Caki2 (cell line): ENCODE measurements at places on chromosomes 1 and 21.

DNA sequence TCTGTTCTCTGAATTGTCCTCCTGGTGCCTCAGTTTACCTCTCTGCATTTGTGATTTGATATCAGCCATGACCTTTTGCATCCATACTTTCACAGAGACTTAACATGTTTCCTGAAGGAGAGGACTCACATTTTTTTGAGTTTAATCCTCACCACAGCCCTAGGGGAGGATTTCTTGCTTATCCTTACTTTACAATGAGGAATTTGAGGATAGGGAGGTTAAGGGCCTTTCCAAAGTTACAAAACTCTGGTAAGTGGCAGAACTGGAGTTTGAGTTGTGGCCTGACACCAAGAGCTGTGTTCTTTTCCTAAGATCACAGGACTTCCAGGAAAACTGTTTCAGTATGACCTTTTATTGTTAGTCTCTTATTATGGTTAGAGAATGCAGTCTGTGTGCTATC, 34.2 kb downstream of the TNFRSF8 start:
- no peak for DNase-seq

DNA sequence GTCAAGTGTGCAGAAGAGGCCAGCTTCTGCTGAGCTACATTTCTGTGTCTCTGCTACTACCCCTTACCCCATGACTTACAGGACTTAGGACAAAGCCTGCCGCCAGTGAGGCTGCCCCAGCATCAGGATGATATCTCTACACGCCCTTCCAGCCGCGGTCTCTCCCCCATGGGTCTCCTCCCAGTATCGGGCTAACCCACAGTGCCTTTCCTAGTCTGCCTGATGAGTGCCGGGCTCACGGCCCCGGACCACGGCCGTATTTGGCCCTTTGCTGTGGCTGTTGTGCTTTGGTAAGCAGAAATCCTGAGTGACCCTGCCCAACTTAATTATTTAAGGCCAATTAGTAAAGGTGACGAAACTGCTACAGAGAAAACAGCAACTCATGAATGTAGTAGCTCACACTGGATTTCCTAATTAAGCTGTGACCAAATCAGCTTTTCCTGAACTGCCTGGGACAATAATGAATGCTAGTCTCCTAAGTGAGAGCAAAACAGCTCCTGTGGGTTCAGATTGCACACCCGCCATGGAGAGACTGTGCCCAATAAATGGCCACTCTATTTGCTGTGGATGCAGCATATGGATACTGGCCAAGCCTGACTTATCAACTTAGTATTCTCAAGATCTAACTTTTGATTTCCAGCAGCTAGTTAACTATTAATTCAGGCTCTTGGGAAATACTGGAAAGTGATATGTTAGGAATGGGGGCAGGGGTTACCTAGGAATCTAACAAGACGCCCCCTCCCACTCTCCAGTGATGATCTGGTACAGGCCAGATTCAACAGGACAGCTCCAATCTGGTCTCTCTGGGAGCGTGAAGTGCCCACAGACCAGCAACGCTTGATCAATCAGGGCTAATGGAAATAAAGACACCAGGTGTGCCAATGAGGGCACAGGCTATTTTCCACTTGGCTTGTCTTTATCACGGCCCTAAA, 123.3 kb upstream of the IFFO2 start:
- DNase-seq: peak; percentile 77

- no peak for DNase-seq
Measured at GRCh38 chr1:197744979-197745378, 30.3 kb downstream of the DENND1B start.

DNA sequence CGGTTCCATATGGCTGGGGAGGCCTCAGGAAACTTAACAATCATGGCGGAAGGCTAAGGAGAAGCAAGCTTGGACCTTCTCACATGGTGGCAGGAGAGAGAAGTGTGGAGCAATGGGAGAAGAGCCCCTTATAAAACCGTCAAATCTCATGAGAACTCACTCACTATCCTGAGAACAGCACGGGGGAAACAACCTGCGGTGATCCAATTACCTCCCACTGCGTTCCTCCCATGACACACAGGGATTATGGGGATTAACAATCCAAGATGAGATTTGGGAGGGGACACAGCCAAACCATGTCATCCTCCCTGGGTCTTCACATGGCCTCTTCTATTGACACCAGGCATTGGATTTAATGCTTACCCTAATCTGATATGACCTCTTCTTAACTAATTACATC, 455.1 kb upstream of the VAMP3 start:
- DNase-seq: no peak

GRCh38 chr1:227949341-227949921, 1.7 kb upstream of the WNT9A start:
- no peak for DNase-seq

DNA sequence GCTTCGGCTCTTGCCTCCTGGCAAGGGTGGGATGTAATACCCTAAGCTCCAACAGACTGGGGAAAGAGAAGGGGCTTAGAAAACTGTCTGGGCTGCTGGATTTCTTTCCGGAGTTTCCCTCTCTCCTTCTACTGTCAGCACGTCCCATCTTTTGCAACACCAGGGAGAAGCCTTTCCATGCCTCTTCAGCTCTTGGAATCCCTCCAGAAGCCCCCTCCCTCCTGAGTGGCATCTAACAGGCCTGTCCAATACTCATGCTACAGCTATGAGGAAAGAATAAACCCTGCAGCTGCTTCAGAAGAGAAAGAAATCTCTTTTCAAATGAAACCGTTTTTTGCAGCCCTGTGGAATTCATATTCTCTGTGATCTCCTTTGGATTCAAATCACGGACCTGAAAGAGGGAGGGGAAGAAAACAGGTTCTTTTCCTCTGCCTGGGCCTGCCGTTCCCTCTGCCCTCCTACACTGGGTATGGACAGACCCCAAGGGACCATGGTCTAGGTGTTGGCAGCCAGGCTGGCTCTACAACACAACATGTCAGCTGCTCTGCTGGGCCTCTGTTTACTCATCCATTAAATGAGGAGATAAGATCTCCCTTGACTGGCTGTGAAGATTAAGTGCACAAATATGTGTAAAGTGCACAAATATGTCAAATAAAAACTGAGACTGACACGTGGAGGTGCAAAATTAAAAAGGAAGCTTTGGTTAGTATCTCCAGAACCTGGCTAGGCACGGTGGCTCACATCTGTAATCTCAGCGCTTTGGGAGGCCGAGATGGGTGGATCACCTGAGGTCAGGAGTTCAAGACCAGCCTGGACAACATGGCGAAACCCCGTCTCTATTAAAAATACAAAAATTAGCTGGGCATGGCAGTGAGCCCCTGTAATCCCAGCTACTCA, 6.0 kb upstream of the CAPN2 start:
- DNase-seq: peak; percentile 85

DNA sequence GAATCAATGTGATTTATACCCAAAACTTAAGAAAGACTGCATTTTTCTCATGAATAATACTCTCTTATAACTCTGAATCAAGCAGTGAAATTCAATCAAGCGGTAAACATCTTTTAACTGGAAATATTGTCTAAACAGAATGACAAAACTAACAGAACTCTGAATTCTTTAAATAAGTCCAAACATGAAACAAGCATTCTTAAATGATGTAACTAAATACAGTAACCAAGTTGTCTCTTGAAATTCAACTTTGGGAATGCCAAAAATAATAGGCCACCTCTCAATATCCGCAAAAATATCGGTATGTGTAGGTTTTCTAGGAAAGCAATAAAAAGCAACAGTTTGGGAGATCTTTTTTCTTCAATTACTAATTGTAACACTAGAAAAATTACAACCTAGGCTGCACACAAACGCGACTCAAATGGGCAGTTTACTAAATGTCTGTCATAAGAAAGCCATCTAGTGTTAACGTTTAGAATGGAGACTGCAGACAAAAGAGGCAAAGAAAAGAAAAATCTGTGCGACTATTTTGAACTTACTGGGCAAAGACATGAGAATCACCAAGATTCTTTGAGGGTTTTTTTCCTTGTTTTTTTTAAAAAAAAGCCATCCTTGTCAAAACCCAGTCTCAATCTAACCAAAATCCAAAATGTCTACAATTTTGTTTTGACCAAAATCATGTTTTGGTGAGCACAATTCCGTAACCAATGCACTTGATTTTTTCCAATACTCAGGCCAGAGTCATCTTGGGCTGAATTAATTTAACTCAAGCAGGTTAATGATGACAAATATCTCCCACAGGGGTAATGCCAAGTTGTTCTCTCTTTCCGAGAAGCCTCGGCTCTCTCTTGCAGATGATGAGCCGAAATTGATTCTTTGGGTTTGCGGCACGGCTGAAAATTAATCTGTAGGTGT, 1.3 kb downstream of the SIPA1L2 start:
- DNase-seq: peak; percentile 66

- no peak for DNase-seq
Measured at GRCh38 chr1:40844079-40844478, 18.1 kb downstream of the CITED4 start.

DNA sequence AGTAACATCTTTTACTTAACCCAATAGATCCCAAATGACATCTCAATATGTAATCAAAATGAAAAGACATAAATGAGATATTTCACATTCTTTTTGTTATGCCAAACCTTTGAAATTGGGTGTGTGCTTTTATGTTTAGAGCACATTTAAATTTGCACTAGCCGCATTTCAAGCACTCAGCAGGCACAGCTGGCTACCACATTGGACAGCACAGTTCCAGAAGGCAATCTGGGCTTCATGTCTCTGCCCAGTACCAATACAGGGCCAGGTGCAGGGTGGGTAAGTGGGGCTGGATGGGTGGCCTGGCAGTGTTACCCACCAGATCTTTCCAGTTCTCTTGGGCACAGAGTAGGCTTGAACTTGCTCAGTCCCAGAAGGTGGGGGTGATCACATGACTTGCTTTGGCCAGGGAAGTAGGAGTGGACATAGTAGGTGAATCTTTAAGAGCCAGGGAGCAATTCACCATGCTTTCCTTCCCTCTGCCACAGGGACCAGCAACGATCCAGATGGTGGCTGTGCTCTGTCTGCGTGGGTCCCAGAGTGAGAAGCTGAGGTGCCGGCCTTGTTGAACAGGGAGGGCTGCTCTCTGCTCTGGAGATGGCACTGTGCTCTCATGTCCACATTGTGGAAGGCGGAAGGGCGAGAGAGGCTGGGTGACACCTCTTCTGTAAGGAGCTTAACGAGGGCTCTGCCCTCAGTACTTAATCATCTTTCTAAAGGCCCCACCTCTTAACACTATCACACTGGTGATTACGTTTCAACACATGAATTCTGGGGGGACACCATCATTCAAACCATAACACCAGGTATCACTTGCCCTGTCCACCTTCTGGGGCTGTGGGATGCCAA, 261.4 kb downstream of the GRIK3 start:
- no peak for DNase-seq

- DNase-seq: peak; percentile 27
Measured at GRCh38 chr1:67970088-67970487, 80.3 kb downstream of the DIRAS3 start.

- DNase-seq: no peak
Measured at GRCh38 chr1:175090780-175091179, 23.1 kb downstream of the TNN start.

- peak; percentile 44 for DNase-seq
Measured at GRCh38 chr1:160428655-160429054, 28.3 kb downstream of the VANGL2 start.

DNA sequence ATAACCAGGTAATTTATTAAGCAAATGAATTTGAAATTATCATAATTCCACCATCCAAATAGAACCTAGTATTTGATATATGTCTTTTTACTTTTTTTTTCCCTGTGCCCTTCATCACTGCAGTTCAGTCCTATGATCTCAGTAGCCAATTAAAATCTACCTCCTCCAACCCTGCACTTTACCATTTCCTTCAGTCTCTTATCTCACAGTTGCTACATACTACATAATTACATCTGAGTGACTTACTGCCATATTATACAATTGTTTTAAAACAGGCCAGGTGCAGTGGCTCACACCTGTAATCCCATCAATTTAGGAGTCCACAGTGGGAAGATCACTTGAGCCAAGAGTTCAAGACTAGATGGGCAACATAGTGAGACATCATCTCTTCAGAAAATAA, 73.2 kb downstream of the PRKACB start:
- no peak for DNase-seq

DNA sequence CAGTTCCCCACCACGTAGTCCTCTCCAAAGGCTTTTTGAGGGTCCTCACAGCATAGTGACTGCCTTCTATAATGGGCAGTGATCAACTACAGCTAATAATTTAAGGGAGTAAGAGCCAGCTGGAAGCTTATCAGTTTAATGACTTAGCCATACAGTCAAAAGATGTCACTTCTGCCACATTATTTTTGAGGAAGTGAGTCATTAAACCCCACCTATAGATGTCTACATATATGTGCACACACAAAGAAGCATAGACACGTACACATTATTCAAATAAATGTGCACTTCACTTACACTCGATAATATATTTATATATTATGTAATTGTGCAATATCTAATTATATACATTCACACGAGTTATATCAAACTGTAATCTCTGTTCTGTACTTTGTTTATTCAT, 1704.7 kb downstream of the KCNT2 start:
- no peak for DNase-seq

- DNase-seq: no peak
Measured at GRCh38 chr1:167238713-167239112, 18.0 kb downstream of the POU2F1 start.

GRCh38 chr1:109847251-109847650, 63.4 kb upstream of the CSF1 start:
- DNase-seq: no peak

- DNase-seq: peak; percentile 82
Measured at GRCh38 chr1:232767305-232768074, 37.7 kb upstream of the MAP10 start.

DNA sequence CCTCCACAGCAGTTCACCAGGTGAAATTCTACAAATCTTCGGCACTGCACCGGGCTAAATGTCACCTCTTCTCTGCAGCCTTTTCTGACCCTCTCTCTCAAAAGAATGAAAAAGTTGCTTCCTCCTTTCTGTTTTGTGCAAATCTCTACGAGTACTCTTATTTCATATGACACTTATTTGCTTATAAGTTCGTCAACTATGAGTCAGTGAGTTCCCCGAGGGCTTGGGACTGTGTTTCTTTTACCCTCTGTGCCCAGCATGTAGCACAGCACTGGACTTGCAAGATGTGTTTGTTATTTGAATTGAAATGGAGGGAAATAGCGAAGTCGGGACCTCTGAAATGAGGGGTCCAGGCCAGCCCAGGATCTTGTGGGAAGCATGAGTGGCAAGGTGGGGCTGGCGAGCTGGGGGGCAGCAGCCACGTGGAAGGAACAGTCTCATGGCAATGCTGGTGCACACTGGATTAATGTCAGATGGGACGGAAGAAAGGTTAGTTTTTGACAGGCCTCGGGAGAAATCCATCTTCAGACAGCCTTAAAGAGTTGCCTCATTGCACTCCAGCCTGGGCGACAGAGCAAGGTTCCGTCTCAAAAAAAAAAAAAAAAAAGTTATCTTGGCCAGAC, 6.2 kb downstream of the SLC6A9 start:
- DNase-seq: no peak

DNA sequence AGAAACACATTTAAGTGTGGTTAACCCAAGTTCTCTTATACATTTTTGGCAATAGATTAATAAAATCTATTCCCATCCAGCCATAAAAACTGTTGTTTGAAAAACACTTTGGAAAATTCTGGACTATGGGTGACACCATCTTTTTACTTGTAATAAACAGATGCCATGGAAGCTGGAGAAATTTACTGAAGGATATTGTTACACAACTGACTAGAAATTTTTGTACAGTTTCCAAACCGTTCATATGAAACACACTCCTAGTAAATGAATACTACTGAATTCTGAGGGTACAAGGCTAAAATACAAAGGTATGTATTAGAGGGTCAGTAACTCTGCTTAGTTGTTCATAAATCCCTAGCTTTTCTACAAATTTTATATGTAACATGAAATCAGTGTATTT, 48.7 kb downstream of the TRIM33 start:
- DNase-seq: no peak
